ENCODE measurements at places on chromosomes 5 and 9.

DNA sequence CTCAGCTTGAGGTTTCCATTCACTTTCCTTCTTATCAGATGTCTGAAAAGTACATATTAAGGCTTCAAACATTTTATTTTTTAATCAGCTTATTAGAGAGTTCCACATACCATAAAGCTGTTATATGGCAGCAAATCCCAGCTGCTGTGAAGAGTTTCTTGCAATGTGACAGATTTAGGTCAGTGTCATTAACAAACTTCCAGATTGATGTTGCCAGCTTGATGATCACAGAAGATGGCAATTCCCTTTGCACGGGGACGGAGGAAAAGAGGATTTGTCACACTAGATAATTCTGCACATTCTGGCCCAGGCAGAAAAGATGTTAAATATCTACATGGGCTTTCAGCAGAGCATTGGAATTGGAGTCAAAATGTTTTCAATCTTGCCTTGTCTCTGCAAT, 215.8 kb downstream of the BRINP1 start:
- DNase-seq: no peak

- no peak for DNase-seq
These were observed 127.5 kb upstream of the PLCXD3 start for GRCh38 chr5:41637869-41638268.

DNA sequence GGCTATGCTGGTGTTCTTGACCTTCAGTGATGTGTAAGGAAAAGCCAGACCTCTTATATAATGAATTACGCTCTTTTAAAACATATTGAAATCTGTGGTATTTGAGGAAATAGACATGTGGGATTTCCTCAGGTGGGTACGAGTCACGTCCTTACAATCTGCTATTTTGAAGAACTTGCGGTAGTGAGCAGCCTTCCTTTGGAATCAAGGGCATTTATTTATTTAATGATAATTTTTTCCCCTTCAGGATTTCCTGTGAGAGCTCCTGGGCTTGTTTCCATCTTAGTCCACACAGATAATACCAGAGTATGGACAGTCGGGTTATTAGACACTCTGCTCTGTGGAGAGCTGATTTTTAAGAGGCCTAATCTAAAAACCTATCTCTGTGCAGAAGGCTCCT, 167.9 kb downstream of the ARHGEF28 start:
- no peak for DNase-seq

GRCh38 chr9:121581786-121582600, 69.4 kb upstream of the DAB2IP start:
- no peak for DNase-seq

Measured in NCI-H82 (cell line).